ENCODE measurements at places on chromosomes 2 and 18.
A peak's percentile ranks its signal among the peaks of the same experiment; 100 is the strongest.

DNA sequence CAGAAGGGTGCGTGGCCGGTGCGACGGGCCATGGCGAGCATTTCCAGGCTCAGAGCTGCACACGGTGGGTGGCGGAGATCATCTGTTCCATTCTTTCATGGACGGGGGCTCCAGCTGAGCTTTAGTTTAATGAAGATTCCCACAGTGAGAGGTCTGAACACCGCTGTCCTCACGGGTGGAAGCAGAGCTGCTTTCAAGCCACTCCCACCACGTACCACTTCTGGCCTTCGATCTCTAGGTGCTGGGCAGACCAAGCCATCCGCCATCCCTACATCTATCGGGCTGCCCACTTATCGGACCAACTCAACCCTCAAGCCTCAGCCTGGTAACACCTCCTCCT is 18.5 kb downstream of the GPR35 start:
- DNase-seq, result no peak

DNA sequence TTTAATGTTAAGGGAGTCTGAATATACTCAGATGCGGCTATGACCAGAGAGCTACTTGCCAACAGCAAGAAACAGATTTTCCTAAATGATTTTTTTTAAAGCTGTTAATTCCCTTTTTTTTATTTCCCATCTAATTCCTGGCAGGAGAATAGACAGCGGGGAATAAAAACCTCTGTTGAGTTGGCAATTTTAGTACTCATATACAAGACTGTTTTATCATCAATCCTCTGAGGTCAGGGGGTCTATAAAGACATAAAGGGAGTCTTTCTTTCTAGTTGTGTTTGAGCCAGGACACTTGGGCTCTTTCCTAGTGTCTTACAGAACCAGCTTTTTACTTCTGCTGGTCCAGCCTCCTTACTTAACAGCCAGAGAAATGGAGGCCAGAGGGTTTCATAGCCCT is 29.4 kb downstream of the MAIP1 start:
- no peak for DNase-seq

DNA sequence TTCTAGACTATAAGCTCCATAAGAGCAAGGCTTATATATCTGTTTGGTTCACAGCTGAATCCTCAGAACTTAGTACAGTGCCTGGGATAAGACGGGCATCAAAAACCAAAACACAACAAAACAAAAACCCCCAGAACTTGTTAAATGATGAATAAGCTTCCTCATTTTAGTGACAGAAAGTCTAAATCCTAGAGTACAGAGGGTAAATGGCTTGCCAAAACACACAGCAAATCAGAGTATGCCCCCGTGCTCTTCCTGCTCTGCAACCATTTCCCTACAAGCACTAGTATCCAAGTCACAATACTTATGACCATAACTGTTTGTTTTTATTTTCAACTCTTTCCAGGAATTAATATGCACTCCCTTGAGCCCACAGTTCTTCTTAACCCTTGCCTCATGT is 10.1 kb downstream of the ZNF521 start:
- DNase-seq, result no peak

GRCh38 chr2:26668856-26669750 is 23.4 kb upstream of the KCNK3 start:
- DNase-seq, result peak; percentile 43

GRCh38 chr2:211351987-211352386 is 795.6 kb downstream of the CPS1 start:
- no peak for DNase-seq

- no peak for DNase-seq
Observed at GRCh38 chr2:12428324-12428723, 288.4 kb upstream of the TRIB2 start.

DNA sequence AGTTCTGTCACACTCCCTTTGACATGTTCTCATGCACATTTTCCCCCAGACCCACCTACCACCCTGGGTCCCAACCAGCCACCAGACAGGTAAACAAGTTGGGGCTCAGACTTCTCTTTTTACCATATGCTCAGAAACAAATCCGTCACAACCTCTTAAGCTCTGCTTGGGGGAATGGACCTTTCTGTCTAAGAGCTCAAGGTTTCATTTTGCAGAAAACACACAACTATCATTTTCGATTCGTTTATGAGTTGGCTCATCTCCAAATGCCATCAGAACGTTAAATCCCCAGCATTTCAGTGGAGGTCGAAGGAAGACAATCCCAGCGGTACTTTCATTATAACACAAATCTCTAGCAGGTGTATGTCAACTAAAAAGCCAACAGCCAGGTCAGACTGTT is 30.6 kb upstream of the NCK2 start:
- no peak for DNase-seq

GRCh38 chr2:157480182-157480961 is 36.5 kb upstream of the CYTIP start:
- DNase-seq, result peak; percentile 60

DNA sequence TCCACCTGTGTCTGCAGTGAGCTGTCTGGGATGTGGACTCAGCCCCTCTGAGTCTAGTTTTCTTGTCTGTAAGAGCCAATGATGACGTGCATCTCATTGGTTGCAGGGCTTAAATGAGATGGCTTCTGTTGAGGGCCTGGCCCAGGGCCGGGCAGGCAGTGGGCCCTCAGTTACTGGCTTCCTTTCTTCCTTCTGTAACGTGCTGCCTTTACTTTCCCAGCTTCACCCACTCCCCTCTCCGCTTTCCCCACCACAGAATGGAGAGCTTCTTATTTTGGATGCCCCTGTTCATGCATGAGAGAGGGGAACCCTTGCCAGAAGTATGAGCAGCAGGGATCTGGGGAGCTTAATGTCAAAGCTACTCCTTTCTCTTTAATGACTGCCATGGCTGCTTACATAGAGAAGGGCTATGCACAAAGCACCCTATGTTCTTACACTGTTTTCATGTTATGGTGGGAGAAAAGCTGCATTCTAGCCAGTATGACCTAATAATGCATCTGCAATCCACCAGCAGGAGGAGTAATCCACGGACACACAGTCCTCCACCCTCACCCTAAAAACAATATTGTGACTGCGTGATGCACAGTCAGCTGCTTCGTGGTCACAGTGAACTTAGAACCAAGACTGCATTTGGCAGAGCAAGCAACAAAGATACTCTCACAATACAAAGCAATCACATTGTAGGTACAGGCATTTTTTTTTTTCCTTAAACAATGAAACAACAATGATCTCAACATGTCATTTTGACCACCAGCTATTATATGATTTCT is 37.2 kb downstream of the CREG2 start:
- no peak for DNase-seq

- no peak for DNase-seq
Observed at GRCh38 chr2:159531475-159531874, 84.9 kb downstream of the BAZ2B start.

GRCh38 chr18:48545757-48546321 is 7.0 kb downstream of the CTIF start:
- peak; percentile 59 for DNase-seq

- DNase-seq, result no peak
Observed at GRCh38 chr2:199977984-199978415, 22.6 kb downstream of the MAIP1 start.

DNA sequence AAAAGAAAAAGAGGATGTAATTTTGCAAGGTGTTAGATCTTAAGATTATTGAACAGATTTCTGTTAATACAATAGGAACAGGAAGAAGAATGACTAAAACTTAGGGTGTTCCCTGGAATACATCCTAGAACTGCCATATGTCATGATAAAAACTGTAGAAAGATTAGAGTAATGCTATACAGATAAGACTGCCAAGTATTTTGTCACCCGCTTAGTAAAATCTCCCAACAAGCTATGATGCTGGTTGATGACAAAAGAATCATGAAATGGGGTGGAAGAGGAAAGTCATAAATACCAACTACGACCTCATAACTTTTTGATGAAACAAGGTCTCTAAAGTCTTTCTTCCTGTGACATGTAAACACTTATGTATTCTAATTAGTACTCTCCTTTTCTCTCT is 163.6 kb upstream of the COL3A1 start:
- no peak for DNase-seq

GRCh38 chr2:101355401-101356054 is 31.8 kb downstream of the CREG2 start:
- no peak for DNase-seq

GRCh38 chr2:238771218-238771617 is 76.7 kb upstream of the TWIST2 start:
- no peak for DNase-seq
